ENCODE measurements at places on chromosomes 2 and 18.

DNA sequence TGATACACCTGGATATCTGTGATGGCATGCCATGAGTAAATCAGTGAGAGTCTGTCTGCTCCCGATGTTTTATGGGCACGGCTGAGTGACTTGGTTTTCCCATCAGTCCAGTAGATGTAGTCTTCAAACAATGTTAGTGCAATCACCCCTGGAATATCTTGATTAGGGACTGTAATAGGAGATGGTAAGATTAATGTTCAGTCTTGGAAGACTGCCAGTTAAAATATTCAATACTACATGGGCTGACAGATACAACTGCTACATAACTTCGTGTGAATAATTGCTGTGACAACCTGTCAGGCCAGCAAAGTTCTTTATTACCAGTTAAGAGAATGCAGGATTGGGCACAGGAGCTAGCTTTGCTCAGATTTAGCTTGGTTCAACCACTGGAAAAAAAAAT, 1673.3 kb downstream of the LRP1B start:
- DNase-seq, result no peak

DNA sequence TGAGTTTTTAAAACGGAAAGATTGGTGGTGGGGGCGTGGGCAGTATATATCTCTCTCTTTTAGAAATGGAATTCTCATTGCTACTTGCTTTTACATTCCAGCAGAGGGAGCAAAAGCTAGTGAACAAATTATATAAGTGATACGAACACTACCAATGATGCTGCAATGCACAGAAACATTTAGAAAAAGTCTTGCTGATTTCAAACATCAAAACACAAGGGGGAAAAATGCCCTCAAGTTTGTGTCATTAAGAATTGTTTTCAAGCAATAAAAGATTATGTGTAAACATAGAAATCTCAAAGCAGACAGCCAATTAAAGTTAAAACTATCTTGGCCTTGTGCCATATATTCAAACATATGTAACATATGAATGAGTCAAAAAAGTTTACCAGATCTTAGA, 296.3 kb upstream of the KCNJ3 start:
- DNase-seq, result no peak

- no peak for DNase-seq
Measured at GRCh38 chr18:30405038-30405437, 637.5 kb downstream of the DSC3 start.

DNA sequence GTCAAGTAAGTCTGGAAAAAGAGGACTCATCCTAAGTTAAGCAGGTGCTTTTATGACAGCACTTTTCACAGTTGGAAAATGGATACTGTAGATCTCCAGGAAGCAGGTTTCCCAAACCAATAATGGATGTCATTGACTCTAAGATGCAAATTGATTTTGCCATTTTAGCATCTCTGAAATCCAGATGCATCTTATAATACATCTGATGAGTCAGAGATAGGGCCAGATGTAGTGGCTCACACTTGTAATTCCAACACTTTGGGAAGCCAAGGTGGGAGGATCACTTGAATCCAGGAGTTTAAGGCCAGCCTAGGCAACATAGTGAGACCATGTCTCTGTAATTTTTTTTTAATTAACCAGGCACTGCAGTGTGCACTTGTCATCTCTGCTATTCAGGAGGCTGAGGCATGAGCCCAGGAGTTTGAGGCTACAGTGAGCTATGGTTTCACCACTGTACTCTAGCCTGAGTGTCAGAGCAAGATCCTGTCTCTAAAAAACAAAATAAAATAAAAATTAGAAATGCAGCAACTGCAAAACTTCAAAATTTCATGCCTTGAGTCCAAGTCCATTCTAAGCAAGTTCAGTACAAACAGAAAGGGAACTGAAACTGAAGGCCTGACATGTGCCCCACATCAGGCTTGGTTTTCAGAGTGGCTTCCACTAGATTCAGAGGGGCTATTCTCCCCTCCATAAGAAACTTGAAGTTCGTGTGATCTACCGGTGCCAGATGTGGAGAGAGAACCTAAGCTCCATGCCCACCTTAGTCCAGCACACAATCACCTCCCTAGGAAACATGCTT, 267.8 kb upstream of the NCKAP5 start:
- no peak for DNase-seq

- DNase-seq, result peak; percentile 15
Measured at GRCh38 chr18:62420151-62420512, 95.0 kb downstream of the TNFRSF11A start.

GRCh38 chr2:155315768-155316167, 617.3 kb downstream of the KCNJ3 start:
- no peak for DNase-seq

- DNase-seq, result no peak
Measured at GRCh38 chr2:57330447-57330846, 716.2 kb upstream of the VRK2 start.
